ENCODE measurements at places on chromosomes 16 and 17. TPM values are rescaled to one million over a fixed set of nuclear protein-coding genes. Genes with fewer than 3 reads are reported as not detected.

DYNLRB2 gene
- polyA plus RNA-seq, result 0.77 TPM

NPW gene
- polyA plus RNA-seq, result 2.0 TPM

ZFP3 gene
- polyA plus RNA-seq, result 0.58 TPM

CMTM2 gene
- polyA plus RNA-seq, result not detected

HOXB6 gene
- polyA plus RNA-seq, result not detected

CNTROB gene
- polyA plus RNA-seq, result 28.2 TPM
